ENCODE measurements at places on chromosomes 7 and 10. TPM values are rescaled to one million over a fixed set of nuclear protein-coding genes. Genes with fewer than 3 reads are reported as not detected.

Gene LBX1
- 0.20 TPM for total RNA-seq

Gene RAMP3
- total RNA-seq, result 3.5 TPM

Gene OAT
- 132 TPM for total RNA-seq

Gene PLEKHA8
- total RNA-seq, result 13.9 TPM

Gene TAS2R39
- not detected for total RNA-seq

Gene NUP42
- total RNA-seq, result 38.9 TPM

Gene RBP3
- total RNA-seq, result not detected

Gene FAM25G
- total RNA-seq, result 1.8 TPM

Gene SORBS1
- 33.7 TPM for total RNA-seq

Gene SPDYE8
- 0.10 TPM for total RNA-seq

Gene OR2A5
- not detected for total RNA-seq

Gene FAM25A
- 16.3 TPM for total RNA-seq

Gene OLAH
- total RNA-seq, result not detected

Gene SPRN
- 0.89 TPM for total RNA-seq

Gene SDK1
- total RNA-seq, result 7.5 TPM

Gene HTR7
- 0.30 TPM for total RNA-seq

Gene SPAG6
- total RNA-seq, result not detected

Gene CASD1
- total RNA-seq, result 37.0 TPM

Gene PRLHR
- total RNA-seq, result under 0.01 TPM

Gene TMEM236
- total RNA-seq, result 0.69 TPM

Gene IFIT1B
- 4.9 TPM for total RNA-seq

Gene NEUROD6
- total RNA-seq, result 0.30 TPM

Gene IDI2
- not detected for total RNA-seq

Gene ELAPOR2
- 10.9 TPM for total RNA-seq

Gene TYSND1
- 10.2 TPM for total RNA-seq

Gene TYW1B
- total RNA-seq, result 4.5 TPM

Gene FXYD4
- total RNA-seq, result not detected

Gene AKR1C3
- total RNA-seq, result 2.6 TPM

Gene SNX13
- total RNA-seq, result 59.4 TPM

Gene PPP1R9A
- 15.0 TPM for total RNA-seq

Gene SLC18A2
- 6.2 TPM for total RNA-seq

Gene IGF2BP3
- 44.8 TPM for total RNA-seq

Gene CUZD1
- 0.59 TPM for total RNA-seq

Gene GJD4
- total RNA-seq, result not detected

Gene FAM180A
- 2.8 TPM for total RNA-seq

Gene WASL
- total RNA-seq, result 26.1 TPM
